ENCODE measurements at places on chromosomes 6 and 20.
A peak's percentile ranks its signal among the peaks of the same experiment; 100 is the strongest.

DNA sequence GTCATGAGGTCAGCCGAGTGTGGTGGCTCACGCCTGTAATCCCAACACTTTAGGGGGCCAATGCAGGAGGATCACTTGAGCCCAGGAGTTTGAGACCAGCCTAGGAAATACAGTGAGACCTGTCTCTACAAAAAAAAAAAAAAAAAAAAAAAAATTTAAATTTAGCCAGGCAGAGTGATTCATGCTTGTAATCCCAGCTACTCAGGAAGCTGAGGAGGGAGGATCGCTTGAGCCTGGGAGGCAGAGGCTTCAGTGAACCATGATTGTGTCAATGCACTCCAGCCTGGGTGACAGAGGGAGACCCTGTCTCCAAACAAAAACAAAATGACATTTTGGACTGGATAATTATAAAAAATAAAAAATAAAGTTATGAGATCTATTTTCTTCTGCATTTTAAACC lies 56.2 kb downstream of the ADGRF1 start:
- no peak for DNase-seq

- no peak for DNase-seq
Observed at GRCh38 chr6:107493158-107494057, 3.5 kb downstream of the SOBP start.

GRCh38 chr20:47172579-47172978 lies 183.9 kb downstream of the ZMYND8 start:
- no peak for DNase-seq

DNA sequence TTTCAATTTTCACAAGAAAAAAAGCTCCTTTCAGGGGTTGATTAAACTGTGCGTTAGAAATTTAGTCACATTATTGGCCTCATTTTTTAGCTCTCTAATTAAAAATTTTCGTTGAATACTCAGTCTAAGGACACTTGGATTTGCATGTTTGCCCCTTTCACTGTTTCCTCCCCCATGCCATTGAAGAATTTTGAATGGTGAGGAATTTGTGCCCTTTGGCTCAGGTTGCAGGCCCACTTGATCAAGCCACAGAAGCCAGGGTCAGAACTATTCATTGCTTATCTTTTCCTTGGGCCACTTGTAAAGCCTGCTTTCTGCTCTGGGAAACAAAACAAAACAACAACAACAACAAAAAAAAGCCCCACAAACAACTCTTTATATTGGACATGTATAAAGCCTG lies 12.2 kb downstream of the LIN28B start:
- DNase-seq, result no peak

GRCh38 chr6:12009876-12010634 lies 2.1 kb upstream of the HIVEP1 start:
- DNase-seq, result no peak

DNA sequence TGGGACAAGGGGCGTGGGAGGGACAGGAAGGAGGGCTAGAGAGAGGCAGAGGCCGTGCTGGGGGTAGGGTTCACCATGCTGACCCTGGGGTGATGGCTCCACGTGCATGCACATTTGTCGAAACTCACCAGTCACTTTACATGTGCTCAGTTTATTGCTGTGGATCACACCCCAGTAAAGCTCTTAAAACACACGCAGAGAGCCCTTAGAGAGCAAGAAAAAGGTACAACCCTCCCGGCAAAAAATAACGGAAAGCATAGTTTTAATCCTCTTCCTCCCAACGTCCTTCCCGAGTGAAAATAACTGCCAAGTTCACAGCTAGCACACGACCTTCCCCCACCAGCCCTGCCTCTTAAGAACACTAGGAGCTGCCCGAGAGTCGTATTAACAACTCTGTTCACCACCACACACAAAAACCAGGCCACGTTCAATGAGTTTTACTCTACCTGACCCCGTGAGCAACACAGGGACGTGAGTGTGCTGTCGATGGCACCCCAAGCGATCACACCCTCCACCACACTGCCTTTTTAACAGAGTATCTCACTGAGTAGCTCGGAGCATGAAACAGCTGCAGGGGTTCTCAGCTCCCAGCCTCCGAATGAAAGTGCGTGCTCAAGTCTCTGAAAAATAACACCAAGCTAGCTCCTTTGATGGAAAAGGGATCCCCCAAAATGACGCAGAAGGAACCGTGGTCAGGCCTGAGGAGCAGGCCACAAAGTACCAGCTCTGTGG lies 39.7 kb downstream of the TAF4 start:
- no peak for DNase-seq

DNA sequence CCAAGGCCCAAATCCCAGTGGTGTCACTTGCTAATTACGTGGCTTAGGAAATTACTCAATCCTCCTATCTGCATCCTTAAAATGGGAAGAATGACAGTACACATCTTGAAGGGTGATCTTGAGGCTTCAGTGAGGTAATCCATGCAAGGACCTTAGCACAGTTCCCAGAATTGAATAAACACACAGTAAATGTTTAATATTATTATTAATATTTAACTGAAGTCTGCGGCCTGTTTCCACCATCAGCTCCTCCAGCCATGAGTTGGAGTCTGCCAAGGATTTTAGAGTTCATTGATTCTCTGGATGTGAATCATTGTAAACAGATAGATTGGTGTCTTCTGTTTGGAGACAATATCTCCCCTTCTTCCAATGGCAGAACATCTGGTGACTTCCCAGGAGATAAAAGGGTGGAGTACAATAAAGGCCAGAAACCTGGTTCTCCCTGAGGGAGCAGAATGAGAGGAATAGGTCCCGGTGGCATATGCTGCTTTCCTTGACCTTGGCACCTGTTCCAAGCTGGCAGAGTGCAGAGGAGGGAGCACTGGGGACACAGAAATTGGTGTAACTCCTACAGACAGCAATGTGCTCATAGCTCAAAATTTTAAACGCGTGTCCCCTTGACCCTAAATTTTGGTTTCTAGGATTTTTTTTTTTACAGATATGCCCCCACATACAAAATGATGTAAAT lies 25.4 kb downstream of the UNC5CL start:
- DNase-seq, result no peak

DNA sequence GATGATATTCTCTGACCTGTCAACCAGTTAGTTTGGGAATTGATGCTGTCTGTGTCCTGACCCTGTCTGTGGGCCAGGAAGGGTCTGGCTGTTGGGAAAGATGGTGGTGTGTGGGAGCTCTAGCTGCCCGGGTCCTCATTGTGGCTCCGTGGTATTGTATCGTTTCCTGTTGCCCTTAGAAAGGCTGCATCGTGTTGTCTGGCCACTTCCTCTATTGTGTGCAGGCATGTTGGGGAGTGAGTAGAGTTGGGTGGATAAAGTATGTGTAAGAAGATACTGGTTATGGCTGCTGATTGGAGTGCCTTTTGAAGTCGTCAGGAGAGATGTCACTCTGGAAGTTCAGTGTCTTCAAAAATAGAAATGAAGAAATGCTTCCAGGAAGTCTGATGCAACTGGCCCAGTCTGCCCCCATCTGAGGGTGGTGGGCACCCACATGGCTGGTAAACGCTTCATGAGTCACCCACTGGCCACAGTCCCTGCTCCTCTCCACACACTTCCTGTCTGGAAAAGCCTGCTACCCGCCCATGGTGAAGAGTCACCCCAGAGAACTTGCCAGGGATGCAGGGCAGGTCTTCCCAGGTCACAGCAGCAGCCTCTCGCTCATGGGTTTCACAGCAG lies 27.9 kb downstream of the PPARD start:
- DNase-seq, result peak; percentile 21

DNA sequence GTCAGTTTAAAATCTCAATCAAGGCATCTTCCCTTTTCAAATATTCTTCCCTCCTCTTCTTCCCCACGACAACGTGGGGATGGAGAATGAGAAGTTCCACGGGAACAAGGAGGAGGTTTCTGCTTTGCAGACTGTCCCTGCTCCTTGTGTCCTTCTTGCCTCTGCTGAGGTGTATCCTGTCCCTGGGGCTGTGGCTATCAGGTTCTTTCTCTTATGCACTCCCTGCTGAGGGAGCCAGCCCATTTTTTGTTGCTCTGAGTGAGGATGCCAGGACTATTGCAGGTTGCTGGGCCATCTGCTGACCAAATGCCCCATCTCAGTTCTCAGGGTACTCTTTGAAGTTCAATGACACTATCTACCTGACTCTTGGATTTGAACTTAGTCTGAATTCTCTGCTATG lies 533.6 kb downstream of the RNF144B start:
- no peak for DNase-seq

DNA sequence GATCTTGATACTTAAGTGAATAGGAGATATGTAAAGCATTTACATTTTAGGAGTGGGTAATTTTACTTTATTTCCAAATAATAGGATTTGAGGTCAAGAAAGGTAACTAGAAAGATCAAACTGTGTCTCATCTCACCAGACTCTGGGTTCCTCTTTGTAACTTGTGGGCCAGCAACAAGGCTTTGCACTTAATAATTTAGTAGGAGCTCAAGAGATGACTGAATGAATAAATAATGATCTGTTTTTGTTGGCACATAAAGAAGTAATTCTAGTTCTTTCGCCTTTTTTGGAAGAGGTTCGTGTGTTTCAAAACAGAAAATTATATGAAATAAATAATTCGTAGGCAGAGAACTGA lies 67.4 kb upstream of the FABP7 start:
- DNase-seq, result no peak

GRCh38 chr20:41098703-41099250 lies 38.6 kb upstream of the PLCG1 start:
- no peak for DNase-seq

GRCh38 chr6:100484474-100484873 lies 19.8 kb upstream of the SIM1 start:
- no peak for DNase-seq

Data from activated T-cell treated with anti-CD3 and anti-CD28 coated beads for 24 hours (primary cell).